ENCODE measurements at places on chromosomes 4 and X.

DNA sequence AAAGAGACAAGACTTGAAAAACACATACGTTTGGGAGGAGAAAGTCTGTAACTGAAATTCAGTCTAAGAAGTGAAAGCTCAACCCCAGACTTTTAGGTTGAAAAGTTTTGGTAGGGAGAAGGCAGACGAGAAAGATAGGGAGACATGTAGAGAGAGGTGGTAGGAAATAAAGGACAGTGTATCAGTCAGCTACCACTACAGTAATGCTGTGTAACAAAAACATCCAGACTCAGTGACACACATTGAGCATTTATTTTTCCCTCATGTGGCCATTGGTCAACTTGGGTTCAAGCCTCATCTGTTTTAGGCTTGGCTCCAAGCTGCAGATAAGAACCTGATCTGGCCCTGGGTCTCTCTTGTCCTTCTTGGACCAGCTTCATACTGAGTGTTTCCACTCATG is 26.9 kb downstream of the CCKAR start:
- no peak for DNase-seq

- no peak for DNase-seq
Observed at GRCh38 chr4:44725726-44726037, 674 bp downstream of the GNPDA2 start.

DNA sequence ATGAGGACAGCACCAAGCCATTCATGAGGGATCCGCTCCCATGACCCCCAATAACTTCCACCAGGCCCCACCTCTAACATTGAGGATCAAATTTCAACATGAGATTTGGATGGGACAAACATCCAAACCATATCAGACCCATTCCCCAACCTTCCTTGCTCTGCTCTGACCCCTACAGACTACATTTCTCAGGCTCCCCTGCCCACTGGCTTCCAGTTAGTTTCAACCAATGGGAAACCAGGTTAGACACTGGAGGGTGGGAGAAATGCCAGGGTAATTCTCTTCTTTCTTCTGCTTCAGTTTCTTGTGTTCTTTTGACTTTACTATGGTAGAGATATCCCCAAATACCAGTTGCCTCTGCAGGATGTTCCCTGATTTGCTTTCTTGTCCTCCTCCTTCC is 125.7 kb downstream of the CLCN4 start:
- no peak for DNase-seq

DNA sequence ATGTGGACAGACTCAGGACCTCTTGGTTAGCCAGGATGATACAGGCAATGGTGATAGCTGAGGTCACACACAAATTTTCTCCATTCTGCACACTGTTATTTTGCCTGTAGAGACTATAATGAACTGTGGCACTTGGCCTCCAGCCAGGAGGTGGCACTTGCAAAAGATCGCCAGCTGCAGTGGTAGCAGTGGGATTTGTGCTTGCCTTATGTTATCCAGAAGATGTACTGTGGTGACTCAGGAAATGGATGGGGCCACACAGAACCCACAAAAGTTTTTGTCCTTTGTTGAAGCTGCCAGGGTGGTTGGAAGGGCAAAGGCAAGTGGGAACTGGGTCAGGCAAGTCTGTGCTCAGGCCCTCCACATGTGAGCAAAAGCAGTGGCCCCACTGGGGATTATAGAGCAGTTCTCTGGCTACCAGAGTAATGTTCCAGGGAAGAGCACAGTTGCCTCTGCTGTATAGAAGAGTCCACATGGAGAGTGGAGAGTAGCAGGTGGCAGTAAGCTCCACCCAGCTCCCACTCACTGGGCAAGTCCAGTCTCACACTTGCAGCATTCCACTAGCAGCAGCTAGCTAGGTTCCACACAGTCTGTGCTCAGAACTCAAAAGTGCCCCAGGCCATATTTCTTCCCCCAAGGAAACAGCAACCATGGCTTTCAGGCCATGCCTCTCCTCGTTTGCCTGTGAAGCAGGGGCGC is 5.9 kb upstream of the C4orf17 start:
- no peak for DNase-seq

- no peak for DNase-seq
Observed at GRCh38 chr4:25547343-25547742, 108.3 kb upstream of the SLC34A2 start.
